Stimulated activated CD8-positive, alpha-beta memory T cell treated with anti-CD3 and anti-CD28 coated beads, Interleukin-7, amount 100 ng/mL, for 24 hours (primary cell): ENCODE measurements at places on chromosomes 4 and X.
A peak's percentile ranks its signal among the peaks of the same experiment; 100 is the strongest.

DNA sequence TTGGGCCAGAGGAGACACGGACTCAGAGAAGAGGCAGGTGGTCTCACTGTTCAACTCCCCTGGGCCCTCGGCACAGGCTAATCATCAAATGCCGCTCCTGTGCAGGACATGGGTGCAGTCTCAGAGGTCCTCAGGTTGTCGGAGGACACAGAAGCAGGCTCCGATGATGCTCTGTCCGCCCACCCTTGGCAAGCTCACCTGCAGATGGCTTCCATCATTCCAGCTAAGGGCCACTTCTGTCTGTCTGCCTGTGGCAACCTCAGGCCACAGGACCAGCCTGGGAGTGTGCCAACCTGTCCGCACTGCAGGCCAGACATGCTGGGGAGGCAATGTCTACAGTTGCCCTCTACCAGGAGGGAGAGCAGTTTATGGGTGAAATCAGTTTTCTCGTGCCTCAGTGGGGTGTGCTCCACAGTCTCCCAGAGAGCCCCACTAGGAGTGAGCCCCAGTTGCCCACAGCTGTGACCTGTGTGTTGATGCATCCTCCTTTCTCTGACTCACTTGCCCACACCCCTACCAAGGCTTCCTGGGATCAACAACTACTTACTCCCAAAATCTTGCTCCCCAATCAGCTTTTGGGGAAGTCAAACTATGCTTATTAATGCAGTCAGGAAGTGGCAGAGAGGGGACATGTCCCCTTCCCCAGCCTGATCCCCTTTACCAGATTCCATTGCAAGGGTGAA, 55.9 kb downstream of the HTRA3 start:
- DNase-seq, result no peak

GRCh38 chrX:29136904-29137303, 549.7 kb downstream of the IL1RAPL1 start:
- DNase-seq, result no peak

- no peak for DNase-seq
These were observed 17.7 kb upstream of the AP1AR start for GRCh38 chr4:112213856-112214255.

GRCh38 chr4:125091-125771, 930 bp downstream of the ZNF718 start:
- DNase-seq, result no peak

GRCh38 chr4:41505161-41505661, 32.7 kb upstream of the LIMCH1 start:
- DNase-seq, result no peak

GRCh38 chr4:83138946-83139345, 24.4 kb upstream of the PLAC8 start:
- no peak for DNase-seq

- no peak for DNase-seq
These were observed 56.5 kb downstream of the NFKB1 start for GRCh38 chr4:102557636-102558035.

- DNase-seq, result no peak
These were observed 349.2 kb downstream of the ADGRL3 start for GRCh38 chr4:61549336-61549735.

DNA sequence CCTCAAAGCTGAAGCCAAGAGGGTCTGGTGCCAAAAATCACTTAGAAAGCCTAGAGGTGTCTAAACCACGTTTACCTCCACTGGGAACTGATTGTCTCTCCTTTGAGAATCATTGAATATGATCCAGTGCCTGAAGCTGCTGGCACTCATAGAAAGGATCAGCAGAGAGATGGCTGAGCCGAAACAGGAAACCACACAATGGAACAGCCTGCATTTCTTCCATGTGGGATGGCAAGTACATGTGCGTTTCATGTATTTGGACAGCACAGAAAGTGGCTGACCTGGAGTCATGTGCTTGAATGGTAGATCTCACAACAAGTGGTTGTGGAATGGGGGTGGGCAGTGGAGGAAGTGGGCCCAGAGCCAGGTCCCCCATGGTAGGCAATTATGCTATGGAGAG, 533.7 kb downstream of the INPP4B start:
- no peak for DNase-seq

DNA sequence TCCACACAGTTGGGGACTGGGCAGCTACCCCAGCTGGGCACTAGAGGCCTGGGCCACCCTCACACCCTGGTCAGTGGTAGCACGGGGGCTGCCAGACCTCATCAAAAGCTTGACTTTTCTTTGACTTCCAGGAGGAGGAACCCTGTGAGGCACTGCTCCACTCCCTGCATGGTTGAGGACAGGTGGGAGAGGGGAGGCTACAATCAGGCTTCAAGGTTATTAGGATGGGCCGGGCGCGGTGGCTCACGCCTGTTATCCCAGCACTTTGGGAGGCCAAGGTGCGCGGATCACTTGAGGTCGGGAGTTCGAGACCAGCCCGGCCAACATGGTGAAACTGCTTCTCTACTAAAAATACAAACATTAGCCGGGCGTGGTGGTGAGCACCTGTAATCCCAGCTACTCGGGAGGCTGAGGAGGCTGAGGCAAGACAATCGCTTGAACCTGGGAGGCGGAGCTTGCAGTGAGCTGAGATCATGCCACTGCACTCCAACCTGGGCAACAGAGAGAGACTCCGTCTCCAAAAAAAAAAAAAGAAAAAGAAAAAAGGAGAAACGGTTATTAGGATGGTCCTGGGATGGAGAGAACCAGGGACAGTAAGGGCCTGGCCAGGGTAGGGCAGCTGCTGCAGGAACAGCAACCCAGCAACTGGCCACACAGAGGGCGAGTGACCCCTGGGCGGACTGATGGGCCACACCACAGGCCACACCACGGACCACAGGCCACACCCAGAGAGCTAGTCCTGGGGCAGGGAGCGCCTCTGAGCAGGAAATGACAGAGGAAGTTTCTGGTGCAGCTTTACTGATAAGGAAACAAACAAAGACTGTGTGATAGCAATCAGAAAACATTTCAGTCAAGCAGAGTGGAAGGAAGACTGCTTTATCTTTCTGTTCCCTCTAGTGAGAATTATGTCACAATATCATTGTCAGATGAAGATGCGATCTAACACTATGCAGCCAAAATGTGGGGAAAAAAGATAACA, 20.5 kb upstream of the OPN1LW start:
- DNase-seq, result no peak

- no peak for DNase-seq
These were observed 56.6 kb upstream of the SLC6A14 start for GRCh38 chrX:116379854-116380253.

DNA sequence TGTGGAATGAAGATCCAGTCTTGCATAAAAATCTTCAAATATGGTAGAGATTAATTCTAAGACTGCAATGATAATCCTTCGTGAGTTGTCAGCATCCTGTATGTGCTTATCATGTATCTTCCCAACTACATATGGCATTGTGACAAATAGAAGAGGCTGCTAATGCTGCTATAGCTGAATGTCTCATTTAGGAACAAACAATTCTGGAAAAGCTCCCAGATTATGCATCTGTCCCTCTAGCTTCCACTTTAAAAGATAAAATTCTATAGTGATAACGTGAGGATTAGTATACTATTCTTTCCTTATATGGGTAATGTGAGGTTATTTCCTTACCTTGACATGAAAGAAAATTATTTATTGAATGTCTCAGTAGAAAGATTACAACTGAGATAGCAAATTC, 930.9 kb downstream of the DMD start:
- no peak for DNase-seq

- no peak for DNase-seq
These were observed 335.9 kb upstream of the AADAT start for GRCh38 chr4:170425521-170426143.

DNA sequence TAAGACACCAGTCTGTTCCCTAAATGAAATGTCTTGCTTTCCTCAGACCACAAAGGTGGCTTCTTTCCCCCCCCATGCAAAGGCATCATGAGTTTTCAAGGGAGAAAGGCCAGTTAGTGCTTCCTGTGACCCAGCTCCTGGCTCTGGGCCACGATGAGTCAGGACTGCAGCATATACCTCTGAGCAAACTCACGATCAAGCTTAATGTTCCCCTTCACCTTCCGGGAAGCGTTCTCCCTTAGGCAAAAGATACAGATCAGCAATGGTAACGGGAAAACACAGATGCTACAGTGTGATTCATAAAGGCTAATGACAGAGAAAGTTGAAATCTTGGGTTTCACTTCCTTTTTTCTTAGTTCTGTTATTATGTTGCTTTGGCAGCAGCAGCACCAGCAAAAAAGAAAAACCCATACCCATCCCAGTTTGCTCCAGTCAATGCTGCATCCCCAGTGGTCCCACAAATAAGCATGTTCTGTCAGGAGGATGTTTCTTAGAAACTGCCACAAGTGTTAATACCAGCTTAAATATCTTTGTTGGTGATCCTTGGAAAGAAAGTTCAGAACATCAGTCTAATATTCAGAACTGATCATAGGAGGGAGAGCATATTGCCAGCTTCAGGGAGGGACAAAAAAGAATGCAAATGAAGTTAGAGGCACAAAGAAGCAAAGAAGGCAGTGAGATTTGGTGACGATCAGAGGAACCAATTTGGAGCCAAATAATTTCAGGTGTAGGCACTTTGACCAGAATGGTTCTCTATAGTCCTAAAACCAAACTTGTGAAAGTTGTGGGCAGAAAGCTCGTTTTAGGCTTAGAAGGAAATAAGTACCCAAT, 41.2 kb downstream of the LONRF3 start:
- DNase-seq, result peak; percentile 6

DNA sequence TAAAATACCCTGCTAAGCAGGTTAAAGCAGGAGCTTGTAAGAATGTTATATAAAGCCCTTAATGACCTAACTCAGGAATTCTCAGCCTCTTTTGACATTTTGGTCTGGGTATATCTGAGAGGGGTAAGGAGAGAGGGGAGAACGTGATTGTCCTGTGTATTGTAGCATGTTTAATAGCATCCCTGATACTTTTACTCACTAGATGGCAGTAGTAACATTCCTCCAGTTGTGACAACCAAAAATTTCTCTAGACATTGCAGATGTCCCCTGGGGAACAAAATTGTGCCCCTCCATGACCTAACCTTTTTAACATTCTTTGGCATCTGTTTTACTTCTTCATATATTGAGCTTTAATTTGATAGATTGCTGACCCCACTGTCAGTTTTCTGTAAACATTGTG, 17.9 kb downstream of the SMARCA5 start:
- no peak for DNase-seq

DNA sequence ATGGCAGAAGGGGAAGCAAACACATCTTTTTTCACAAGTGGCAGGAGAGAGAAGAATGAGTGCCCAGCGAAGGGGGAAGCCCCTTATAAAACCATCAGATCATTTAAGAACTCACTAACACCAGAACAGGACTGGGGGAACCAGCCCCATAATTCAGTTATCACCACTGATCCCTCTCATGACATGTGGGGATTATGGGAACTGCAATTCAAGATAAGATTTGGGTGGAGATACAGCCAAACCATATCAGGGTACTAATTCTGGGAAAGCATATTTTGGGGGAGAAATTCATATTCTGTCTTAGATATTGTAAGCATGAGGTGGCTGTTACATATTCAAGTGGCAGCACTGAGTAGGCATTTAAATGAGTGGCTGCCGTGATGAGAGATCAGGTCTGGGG, 87.8 kb downstream of the RAPGEF2 start:
- DNase-seq, result no peak

- DNase-seq, result no peak
These were observed 59.3 kb downstream of the WDFY3 start for GRCh38 chr4:84907145-84907544.

- no peak for DNase-seq
These were observed 348.7 kb upstream of the HAND2 start for GRCh38 chr4:173878701-173879100.
